Activated naive CD8-positive, alpha-beta T cell treated with anti-CD3 and anti-CD28 coated beads for 36 hours (primary cell): ENCODE measurements at places on chromosomes 12 and 14. TPM values are rescaled to one million over a fixed set of nuclear protein-coding genes. Genes with fewer than 3 reads are reported as not detected.

Gene GPR162
- total RNA-seq = 0.76 TPM

Gene HCAR3
- not detected for total RNA-seq

Gene OR4K1
- total RNA-seq = not detected

Gene AEBP2
- total RNA-seq = 60.7 TPM

Gene ASCL1
- total RNA-seq = not detected

Gene PARPBP
- total RNA-seq = 26.3 TPM

Gene PTPRB
- total RNA-seq = not detected

Gene IKZF4
- total RNA-seq = 22.5 TPM

Gene SINHCAF
- 160 TPM for total RNA-seq

Gene SLC6A12
- total RNA-seq = not detected

- no peak for DNase-seq
These were observed 85.6 kb downstream of the SMOC1 start for GRCh38 chr14:69964841-69965240.

DNA sequence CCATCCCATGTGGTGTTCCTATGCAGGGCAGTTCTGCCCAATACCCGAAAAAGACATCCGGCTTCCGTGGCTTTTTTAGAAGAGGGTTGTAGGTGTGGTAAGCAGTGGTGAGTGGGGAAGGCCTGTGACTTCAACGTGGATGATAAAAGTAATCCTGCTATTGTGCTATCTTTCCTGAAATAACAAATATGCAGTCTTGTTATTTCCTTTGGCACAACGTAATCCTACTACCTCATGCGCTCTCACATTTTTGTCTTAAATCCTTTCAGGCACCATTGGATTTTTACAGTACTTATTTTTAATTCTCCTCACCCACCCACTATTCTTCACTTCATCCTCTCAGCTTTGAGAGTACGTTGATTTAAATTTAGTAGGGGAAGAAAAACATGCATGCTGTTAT, 96.8 kb downstream of the IPO8 start:
- no peak for DNase-seq

DNA sequence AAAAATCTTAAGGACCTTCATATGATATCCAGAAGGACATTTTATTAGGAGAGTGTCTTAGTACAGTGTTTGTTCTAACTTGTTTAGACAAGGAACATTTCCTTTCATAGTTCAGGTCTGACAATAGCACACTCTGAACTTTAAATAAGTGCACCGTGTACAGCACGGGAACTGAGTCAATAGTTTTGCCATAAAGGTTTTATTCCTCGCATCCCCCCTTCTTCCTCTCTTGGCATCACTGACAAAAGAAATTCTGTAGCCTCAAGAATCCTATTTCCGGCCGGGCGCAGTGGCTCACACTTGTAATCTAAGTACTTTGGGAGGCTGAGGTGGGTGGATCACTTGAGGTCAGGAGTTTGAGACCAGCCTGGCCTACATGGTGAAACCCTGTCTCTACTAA, 58.3 kb downstream of the TMCC3 start:
- DNase-seq = no peak

DNA sequence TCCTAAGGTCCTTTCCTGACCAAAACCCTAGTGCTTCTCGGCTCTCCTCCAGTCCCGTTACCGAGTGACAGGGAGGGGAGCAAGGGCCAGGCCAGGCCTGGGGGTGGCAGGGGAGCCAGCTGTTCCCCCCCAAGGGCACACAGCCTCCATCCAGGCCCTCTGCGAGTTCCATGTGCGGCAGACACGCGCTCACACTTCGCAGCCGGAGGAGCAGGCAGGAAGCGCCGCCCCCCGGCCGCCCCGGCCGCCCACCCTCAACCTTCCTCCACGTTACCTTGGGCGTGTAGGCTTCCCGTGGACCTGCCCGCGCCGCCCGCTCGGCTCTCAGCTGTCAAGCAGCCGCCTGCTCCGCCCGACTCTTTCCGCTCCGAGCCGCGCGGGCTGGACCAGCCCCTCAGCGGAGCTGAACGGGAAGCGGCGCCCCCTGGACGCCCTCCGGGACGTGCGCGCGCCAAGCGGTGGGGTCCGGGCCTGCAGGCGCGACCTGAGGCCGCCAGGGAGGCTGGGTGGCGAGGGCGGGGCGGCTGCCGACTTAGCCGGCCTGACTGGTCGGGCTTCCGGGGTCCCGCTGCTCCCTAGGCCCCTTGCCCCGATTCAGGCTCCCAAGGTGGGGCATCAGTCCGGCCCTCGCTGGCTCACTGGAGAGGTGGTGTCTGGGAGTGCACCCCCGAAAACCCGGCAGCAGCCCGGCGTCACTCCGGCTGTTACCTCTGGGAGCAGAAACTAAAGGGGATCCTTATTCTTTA, at the start of gene CRACR2A:
Gene CRACR2A, minus strand, starts transcription at position 369 of the 746 bp plus-strand sequence. CDS start 56,110 bp downstream, outside the sequence.
- DNase-seq = peak; percentile 94

DNA sequence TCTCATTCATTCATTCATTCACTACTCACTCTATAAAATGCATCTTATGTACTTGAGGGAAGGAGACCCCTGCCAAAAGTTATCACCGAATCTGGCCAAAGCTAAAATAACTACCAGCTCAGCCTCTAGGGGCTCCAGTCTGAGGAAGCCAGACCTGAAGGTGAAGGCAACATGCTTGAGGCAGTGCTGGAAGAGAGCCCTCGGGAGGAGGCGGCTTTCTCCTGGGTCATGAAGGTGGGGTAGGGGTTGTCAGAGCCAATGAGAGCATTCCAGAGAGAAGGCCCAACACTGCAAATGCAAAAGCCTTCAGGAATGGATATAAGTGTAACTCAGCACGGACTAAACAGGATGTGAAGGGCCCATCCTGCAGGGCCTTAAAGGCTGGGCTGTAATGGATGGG, 62.4 kb downstream of the GSC start:
- no peak for DNase-seq

GRCh38 chr12:23694307-23694706, 255.2 kb downstream of the SOX5 start:
- DNase-seq = no peak

GRCh38 chr12:30874455-30875321, 51.9 kb upstream of the TSPAN11 start:
- no peak for DNase-seq

DNA sequence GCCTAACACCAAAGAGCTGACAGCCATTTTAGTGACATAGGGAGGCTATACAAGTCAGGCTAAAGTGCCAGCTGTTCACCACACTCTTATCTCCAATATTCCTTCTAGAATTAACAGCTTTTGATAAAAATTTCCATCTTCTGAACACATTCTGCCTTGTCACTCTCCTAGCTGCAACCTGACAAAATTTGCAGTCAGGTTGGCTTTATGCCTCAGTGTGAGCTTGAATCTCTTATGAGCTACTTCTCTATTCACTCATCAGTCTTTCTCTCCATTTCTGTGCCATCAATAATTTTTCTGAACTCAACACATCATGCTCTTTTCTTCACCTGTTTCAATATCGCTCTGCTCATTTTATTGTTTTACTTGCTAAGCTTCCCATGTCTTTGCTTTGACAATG, 50.2 kb downstream of the TMTC1 start:
- no peak for DNase-seq

DNA sequence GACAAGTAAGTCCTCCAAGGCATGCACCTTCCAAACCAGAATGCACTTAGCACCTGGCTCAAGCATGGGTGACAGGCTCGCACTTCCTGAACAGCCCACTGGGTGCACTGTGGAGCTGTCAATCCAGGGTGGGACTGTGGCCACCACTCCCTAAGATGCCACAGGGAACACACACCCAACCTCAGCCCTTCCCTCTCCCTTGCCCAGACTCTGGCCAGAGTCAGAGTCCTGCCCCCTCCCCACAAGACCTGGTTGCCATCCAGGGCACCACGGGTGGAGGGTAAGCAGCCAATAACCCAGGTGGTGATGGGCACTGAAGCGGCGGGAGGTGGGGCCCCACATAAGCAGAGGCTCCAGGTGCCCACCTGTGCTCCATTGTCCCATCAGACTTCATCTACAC, 160.6 kb downstream of the MYRFL start:
- peak; percentile 12 for DNase-seq

- peak; percentile 72 for DNase-seq
These were observed 13.8 kb downstream of the DTX1 start for GRCh38 chr12:113070117-113070906.

DNA sequence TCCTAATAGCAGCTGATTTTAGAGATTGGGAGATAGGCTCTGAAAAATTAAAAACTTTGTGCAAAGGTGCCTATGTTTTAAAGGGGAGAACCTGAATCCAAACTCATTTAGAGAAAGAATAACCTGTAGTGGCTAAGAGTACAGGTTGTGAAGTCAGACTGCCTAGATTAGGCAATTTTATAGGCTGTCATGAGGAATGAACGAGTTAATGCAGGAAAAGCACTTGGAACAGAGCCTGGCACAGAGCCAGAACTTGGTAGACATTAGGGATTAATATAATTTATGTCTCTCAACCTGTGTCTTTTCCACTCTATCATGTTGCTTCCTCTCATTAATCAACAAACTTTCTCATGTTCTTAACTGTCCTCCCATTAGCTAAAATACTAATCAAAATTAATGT, 98.1 kb downstream of the WIF1 start:
- no peak for DNase-seq

DNA sequence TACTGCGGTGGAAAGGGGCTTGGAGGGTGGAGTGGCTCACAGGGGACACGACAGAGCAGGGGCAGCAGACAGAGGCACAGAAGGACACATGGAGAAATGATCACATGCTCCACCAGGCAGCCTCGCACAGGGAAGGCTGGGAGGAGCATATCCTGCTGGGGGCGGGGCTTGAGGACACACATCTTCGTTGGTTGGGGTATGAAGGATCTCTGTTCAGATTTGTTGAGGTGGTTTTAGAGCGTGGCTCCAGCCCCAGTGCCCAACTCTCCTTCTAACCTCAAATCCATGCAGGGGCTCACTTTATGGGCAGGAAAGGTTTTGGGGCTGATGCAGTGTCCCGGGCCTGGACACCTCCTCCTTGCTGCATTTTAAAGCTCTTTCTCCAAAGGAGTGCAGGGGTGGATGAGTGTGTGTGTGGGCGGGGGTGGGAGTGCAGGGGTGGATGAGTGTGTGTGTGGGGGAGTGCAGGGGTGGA, 733 bp upstream of the P3H3 start:
- peak; percentile 42 for DNase-seq

GRCh38 chr14:106665814-106666213, 1139.4 kb downstream of the TMEM121 start:
- DNase-seq = peak; percentile 35

GRCh38 chr12:127822809-127823411, 444.1 kb upstream of the TMEM132C start:
- DNase-seq = no peak

DNA sequence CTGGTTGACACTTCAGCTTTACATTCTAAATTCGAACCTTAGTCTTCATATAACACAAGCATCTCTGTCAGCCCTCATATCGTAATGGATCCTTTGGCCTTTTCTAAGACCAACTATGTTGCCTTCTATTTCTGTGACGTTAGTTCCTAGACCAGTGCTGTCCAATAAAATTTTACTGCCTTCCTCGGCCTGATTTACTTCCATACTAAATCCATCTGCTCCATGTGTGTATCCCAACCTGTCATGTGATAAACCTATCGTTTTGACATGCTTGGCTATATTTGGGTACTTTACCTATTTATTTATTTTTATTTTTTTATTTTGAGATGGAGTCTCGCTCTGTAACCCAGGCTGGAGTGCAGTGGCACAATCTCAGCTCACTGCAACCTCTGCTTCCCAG, 20.3 kb downstream of the ACAD10 start:
- DNase-seq = no peak

- DNase-seq = peak; percentile 75
These were observed 25.1 kb downstream of the MEG3 start for GRCh38 chr14:100850841-100851585.

GRCh38 chr12:132501204-132501940, 11.4 kb downstream of the FBRSL1 start:
- DNase-seq = no peak

DNA sequence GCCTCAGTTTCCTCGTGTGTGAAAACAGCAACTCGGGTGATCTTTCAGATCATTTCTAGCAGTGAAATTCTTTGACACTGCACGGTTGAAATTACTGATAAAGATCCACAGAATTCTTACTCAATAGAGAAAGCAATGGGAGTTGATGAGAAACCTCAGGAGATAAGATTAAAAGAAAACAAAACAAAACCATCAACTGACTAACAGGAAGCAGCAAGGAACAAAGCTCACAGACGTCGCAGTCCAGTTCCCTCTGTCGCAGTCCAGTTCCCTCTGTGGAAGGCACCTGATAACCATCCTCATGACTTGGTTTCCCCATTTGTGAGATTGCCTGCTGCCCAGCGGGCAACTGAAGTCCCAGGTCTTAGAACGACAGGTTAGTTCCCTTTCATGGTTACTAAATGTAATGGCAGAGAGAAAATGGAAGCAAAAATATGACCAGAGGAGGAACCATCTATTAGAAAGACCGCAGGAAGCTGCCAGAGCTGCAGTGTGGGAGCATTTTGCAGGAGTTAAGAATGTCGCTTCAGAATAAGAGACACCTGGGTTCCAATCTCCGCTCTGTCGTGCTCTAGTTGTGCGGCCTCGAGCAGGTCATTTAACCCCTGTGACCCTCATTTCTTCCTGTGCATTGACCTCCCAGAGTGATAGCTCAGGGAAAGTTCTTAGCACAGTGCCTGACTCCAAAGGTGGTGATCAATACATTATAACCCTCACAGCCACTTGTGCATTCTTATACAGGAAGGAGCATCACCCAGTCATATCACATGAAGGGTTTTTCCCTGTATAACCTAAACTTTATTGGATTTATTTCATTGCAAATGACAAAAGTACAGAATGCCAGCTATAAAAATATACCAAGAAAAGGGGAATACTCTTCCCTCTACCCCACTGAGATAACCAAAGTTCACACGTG, 5.1 kb upstream of the MED13L start:
- DNase-seq = no peak

DNA sequence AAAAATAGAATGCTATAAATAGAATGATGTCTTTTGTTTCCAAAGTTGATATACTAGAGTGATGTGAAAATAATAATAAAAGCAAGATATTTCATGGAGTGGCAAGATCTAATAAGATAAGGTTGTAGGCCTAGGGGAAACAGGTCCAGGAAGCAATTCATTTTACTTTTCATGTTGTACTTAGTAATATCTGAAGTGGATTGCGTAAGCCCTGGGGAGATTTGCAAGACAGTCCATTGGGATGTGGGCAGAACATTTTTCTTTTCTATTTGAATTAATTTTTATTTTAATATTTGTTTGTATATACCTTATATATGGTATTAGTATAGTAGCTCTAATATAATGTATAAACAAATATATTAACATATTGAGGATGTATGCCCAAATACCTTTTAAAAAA, 7.5 kb downstream of the NUBPL start:
- no peak for DNase-seq

DNA sequence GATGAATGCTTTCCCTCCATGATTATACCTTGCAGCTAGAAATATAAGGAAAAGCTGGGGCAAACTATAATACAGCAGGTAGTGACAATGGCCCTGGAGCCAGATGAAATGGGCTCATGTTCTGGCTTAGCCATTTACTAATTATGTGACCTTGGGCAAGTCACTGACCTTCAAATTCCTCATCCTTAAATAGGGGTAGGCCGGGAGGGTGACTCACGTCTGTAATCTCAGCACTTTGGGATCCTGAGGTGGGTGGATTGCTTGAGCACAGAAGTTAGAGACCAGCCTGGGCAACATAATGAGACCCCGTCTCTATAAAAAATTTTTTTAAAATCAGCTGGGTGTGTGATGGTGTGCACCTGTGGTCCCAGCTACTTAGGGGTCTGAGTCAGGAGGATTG, 155.4 kb downstream of the C12orf75 start:
- no peak for DNase-seq

GRCh38 chr14:23143911-23144310, 24.9 kb upstream of the CEBPE start:
- no peak for DNase-seq

GRCh38 chr14:91399868-91400640, 17.6 kb downstream of the CCDC88C start:
- DNase-seq = no peak

GRCh38 chr14:22544881-22545420, 44.1 kb downstream of the DAD1 start:
- no peak for DNase-seq
